ENCODE measurements at places on chromosomes 7 and 10.
A peak's percentile ranks its signal among the peaks of the same experiment; 100 is the strongest.

GRCh38 chr7:67598469-67598868 is 601.8 kb downstream of the TYW1 start:
- DNase-seq = no peak

- no peak for DNase-seq
Measured at GRCh38 chr10:42755028-42755451, 27.6 kb upstream of the BMS1 start.

- no peak for DNase-seq
Measured at GRCh38 chr10:90373911-90374310, 483.9 kb downstream of the HTR7 start.

GRCh38 chr7:51259766-51260165 is 56.8 kb downstream of the COBL start:
- no peak for DNase-seq

DNA sequence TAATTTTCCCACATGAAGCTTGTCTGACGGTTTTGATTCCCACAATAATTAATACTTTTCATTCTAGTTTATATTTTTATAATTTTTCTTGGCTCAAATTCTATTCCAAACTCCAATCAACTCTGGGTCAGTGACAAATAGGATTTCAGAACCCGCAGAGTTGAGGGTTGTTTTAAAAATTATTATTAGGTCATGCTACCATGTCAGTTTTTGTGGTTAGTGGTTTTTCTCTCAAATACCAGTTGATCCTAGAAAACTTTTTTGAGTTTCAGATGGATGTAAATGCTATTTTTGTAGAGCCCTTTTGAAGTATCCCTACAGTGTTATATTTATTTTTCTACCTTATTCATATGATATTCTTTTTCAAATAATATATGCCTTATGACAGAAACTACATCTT is 237.4 kb downstream of the SEMA3D start:
- no peak for DNase-seq

DNA sequence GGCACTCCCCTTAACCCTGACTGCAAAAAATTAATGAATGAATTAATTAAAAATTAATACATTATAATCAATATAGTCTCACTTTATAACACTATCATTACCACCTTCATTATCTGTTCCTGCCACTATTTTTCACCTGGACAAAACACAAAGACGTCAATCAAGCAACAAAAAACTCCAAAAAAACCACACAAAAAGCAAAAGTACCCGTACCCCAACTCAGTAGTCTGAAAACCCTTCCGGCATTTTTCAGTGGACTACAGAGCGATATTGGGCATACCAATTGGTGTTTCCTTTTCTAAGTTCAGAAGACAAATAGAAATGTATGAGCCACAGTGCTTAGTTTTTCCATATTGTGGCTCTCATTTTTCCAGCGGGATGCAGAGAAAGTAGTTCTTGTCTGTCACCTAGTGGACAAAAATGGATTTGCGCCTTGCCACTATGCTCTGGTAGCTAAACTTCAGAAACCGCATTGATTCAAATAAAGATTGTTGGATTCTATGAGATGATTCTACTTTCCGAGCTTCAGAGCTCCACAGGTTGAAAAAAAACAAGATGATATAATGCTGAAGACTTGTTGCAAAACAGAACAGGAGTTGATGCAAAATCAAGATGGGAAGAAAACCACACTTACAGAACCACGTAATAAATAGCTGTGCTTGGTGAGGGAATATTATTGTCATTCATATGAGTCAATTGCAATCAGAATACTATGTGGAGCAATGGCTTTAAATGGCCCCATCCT is 50.6 kb upstream of the ITGB1 start:
- DNase-seq = peak; percentile 88

GRCh38 chr7:113775401-113775800 is 143.4 kb downstream of the PPP1R3A start:
- DNase-seq = no peak

- DNase-seq = no peak
Measured at GRCh38 chr7:50497068-50497642, 47.0 kb upstream of the FIGNL1 start.

DNA sequence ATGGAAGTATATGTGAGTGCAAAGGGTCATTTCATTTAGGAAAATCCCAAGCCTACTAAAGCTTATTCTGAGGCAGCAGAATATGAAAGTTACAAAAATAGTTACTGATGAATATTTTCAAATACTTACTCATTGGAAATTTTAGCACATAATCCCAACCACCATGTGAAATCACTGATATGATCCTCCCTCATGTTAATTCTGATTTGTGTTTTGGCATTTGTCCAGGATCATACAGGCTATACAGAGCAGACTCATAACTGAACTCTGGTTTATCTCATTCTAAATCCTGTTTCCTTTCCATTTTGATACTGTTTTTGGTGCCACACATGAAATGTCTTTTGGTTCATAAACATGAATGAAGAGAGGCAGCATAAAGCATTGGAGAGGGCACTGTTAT is 3.4 kb upstream of the FAM24B start:
- peak; percentile 33 for DNase-seq

- DNase-seq = no peak
Measured at GRCh38 chr10:69864321-69864720, 62.6 kb downstream of the COL13A1 start.

- no peak for DNase-seq
Measured at GRCh38 chr10:28678687-28679457, 1.6 kb downstream of the BAMBI start.

GRCh38 chr10:85924382-85925102 is 442.1 kb downstream of the GRID1 start:
- no peak for DNase-seq

GRCh38 chr10:23331567-23332301 is 12.9 kb downstream of the C10orf67 start:
- DNase-seq = peak; percentile 74

DNA sequence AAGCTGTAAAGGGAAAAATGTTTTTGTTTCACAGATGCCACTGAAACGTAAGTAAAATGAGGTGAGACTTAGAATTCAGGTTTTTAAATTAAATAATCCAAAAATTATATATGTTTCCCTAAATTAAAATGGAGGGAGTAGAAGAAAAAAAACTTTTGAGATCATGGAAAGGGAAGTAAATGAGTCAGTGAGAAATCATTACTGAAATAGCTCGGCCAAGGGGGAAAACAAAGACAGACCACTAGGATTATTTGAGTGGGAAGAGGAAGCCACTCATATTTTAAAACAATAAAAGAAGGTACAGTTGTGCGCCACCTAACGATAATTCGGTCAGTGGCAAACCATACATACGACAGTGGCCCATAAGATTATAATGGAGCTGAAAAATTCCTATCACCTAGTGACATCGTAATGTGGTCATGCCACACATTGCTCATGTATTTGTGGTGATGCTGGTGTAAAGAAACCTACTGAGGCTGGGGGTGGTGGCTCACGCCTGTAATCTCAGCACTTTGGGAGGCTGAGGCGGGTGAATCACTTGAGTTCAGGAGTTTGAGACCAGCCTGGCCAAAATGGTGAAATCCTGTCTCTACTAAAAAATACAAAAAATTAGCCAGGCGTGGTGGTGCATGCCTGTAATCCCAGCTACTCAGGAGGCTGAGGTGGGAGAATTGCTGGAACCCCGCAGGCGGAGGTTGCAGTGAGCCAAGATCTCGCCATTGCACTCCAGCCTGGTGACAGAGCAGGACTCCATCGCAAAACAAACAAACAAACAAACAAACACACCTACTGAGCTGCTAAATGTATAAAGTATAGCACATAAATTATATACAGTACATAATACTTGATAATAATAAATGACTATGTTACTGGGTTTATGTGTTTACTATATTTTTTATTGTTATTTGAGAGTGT is 64.7 kb downstream of the MKX start:
- no peak for DNase-seq

- DNase-seq = peak; percentile 21
Measured at GRCh38 chr10:88386821-88387773, 196.0 kb downstream of the RNLS start.

DNA sequence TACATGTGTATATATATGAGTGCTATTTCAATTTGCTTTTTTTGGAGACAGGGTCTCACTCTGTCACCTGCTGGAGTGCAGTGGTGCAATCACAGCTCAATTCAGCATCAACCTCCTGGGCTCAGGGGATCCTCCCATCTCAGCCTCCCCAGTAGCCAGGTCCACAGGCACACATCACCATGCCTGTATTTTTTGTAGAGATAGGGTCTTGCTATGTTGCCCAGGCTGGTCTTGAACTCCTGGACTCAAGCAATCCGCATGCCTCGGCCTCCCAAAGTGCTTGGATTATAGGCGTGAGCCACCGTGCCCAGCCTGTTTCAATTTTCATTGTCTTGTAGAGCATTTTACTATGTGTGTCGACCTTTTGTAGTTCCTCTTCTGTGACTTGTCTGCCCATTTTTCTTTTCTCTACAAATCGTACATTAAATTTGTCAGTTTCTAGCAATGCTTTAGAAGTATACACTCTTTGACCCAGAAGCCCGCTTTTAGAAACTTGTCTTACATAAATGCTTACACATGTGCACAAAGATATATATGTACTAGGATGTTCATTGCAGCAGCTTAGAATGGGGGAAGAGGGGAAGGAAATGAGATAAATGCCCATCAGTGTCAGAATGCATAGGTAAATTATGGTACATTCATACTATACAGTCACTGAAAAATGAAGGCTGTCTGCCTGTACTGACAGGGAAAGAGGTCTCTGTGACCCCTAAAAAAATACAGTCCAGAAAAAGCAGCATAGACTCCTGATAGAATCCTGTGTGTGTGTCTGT is 12.2 kb upstream of the RFC2 start:
- DNase-seq = no peak

- DNase-seq = no peak
Measured at GRCh38 chr10:94213001-94213530, 149.7 kb downstream of the NOC3L start.

DNA sequence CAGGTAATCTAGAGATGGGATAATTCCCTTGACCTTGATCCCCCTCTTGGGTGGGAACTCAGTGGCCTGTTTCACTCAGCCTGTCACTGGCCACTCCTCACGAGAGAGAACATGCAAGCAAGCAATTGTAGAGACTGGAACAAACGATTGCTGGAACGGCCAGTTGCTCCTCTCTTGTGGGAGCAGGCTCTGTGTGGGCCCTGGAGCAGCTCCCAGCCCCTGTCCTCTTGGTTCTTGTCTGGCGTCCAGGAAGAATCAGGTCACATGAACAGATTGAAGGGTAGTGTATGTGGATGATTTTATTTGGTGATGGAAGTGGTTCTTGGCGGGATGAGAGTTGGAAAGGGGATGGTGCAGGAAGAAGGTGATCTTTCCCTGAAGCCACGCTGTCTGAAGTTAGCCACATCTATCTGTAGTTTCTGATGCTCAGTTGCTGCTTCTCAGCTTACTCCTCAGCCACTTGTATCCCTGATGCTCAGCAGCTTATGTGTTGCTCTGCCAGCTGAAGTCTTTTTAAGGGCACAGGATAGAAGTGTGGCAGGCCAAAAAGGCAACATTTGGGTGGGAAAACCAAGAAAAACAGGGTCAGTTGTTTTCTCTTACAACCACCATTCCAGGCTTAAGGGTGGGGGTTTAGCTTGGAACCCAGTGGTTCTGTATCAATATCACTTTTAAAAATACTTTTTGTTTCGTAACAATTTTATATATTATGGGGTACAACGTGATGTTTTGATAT is 15.9 kb downstream of the RNF133 start:
- DNase-seq = no peak

DNA sequence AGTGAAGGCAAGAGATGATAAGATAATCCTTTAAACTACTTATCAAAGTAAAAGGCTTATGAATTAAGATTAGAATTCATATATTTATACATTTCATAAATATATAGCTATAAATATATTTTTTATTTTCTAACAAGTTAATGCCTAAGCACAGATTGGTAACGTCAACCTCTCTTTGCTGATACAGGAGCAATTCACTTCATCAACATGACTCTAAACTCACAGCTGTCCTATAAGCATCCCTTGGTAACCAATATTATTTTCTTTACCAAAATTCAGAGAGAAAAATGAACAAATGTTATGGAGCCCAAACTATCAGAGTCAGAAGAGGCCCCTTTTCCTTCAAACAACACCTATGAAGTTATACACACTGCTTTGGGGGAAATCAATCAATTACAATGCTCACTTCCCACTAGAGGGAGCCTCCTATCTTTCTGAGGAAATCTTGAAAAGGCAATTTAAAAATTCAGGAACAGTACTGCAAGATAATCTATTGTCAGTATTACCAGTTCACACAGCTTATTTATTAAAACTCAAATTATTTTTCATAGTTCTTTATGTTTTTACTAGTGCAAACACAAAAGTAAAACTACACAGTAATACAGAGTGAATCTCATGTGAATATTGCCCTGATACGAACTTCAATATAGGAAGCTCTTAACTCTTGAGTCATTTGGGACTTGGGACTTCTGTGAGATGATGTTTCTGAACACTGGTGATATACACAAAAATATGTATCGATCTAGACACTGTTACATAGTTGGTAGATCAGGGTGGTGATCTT is 51.0 kb upstream of the NOBOX start:
- DNase-seq = no peak

- DNase-seq = peak; percentile 45
Measured at GRCh38 chr10:50426485-50426884, 175.2 kb upstream of the ASAH2 start.

GRCh38 chr7:127514499-127514898 is 70.9 kb downstream of the GCC1 start:
- DNase-seq = peak; percentile 7

DNA sequence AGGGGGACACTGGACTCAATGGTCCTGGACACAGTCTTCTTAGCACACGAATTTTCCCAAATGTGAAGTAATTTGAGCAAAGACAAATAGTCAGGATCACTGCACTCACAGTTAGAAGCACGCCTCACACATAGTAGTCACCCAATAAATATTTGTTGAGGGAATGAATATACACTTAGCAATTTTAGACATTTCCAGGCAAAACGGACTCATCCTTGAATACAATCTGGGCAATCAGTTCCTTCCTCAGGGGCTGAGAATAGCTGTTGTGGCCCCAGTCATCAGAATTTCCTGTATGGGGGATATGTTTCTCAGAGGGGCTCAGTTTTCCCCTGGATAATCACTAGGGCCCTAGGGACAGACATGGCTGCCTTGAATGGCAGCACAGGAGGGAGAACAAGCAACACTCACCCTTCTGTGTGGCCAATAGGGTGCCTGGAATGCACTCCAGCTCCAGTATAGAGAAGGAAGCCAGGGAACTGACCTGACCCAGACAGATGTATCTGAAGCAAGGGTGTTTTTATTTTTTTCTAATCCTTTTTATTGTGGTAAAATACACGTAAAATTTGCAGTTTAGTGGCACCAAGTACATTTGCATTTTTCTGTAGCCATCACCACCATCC is 282.7 kb upstream of the ZNF32 start:
- no peak for DNase-seq

GRCh38 chr7:101226721-101227120 is 8.8 kb downstream of the ZNHIT1 start:
- no peak for DNase-seq

DNA sequence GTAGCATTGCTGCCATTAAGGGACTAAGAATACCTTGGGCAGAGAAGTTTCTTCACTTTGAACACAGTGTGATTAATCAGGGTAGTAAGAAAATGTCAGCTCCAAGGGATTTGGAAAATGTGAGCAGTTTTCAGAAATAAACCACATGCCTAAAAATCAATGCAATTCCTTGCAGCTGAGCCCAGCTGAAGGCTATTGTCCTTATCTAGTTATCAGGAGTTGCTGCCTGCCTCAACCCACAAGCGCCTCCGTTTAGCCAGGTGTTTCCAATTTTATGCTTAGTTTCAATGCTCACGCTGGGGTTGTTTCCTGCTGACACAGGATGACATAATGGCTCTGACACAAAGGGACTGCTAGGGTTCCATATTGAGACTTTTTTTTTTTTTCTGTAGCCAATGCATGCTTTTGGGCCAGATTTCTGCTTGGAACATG is 132.3 kb upstream of the ANK3 start:
- peak; percentile 40 for DNase-seq

Measured in activated CD4-positive, alpha-beta T cell treated with anti-CD3 and anti-CD28 coated beads, Interleukin-2, amount 50 U/mL, for 16 hours (primary cell).